ENCODE measurements at places on chromosomes 1 and 21.

DNA sequence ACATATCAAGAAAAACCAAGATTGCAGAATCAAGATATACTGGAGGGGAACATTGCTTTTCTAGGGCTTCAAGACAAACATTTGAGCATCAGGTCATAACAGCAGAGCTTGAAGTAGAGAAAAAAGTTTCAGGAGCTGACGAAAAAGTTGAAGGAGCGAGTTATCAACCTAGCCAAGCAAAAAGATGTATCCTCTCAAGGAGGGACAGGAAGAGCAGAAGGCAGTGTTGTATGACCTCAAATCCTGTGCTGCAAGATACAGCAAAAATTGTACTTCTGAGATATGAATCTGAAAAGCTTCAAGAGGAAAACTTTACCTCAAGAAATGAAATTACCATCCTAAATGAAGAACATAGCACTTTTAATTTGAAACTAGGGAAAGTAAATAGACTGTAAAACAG is 153.1 kb downstream of the AK5 start:
- no peak for DNase-seq

DNA sequence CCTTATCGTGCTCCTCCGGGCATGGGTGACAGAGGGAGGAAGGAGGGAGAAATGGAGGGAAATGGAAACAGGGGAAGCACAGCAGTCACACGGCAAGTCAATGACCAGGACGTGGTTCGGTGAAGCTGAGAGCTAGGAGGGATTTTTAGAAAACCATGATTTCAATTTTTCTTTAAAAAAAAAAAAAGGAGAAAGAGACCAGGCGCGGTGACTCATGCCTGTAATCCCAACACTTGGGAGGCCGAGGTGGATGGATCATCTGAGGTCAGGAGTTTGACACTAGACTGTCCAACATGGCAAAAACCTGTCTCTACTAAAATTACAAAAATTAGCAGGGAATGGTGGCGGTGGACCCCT is 776 bp upstream of the TNFRSF9 start:
- no peak for DNase-seq

GRCh38 chr1:100760511-100760910 is 41.0 kb downstream of the VCAM1 start:
- DNase-seq: no peak

GRCh38 chr1:16215882-16216753 is 3.7 kb upstream of the ARHGEF19 start:
- DNase-seq: peak; percentile 99

GRCh38 chr1:210143465-210144062 is 89.0 kb upstream of the SERTAD4 start:
- peak; percentile 86 for DNase-seq

- no peak for DNase-seq
Measured at GRCh38 chr1:67652800-67653199, 32.2 kb upstream of the GADD45A start.

GRCh38 chr1:10814312-10814711 is 17.9 kb upstream of the CASZ1 start:
- no peak for DNase-seq

DNA sequence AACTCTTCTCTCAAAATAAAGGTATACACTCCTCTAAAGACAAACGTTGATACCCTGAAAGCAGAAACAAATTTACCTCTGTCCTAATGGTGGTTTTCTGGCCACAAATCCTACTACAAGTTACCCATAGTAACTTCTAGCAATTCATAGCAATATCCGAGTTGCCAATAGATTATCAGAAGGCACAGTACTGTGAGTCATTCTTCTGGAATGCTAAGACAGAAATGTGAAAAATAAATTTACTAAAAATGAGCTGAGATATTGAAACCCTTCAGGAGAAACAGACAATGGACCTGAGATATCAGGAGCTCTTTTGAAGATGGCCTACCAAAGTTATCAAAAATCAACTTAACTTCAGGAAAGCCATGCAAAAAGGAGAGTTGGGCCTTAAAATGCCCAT is 715.0 kb upstream of the ADAMTS5 start:
- DNase-seq: no peak

Measured in endodermal cell (in vitro differentiated cells).